ENCODE measurements at places on chromosomes 16 and 17.

GRCh38 chr16:77993111-77993985 lies 29.0 kb upstream of the CLEC3A start:
- DNase-seq, result no peak

DNA sequence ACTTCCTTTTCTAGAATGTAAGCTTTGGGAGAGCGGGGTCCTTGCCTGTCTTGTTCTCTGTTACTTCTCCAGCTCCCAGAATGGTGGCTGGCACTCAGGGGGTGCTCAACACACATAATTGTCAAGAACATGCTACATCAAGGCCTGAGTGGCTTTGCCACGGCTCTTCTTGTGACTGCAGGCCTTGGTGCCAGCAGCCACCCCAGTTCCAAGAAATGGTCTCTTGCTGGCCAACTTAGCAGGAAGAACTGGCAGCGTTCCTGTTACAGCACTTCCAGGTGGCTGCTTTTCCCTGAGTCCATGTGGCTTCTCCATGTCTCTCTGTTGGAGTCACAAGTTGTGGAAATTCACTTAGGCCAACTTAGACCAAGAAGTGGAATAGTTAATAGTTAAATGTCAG lies 36.1 kb downstream of the PRKCB start:
- DNase-seq, result no peak

- no peak for DNase-seq
Observed at GRCh38 chr17:32355649-32356377, 5.9 kb downstream of the ZNF207 start.

DNA sequence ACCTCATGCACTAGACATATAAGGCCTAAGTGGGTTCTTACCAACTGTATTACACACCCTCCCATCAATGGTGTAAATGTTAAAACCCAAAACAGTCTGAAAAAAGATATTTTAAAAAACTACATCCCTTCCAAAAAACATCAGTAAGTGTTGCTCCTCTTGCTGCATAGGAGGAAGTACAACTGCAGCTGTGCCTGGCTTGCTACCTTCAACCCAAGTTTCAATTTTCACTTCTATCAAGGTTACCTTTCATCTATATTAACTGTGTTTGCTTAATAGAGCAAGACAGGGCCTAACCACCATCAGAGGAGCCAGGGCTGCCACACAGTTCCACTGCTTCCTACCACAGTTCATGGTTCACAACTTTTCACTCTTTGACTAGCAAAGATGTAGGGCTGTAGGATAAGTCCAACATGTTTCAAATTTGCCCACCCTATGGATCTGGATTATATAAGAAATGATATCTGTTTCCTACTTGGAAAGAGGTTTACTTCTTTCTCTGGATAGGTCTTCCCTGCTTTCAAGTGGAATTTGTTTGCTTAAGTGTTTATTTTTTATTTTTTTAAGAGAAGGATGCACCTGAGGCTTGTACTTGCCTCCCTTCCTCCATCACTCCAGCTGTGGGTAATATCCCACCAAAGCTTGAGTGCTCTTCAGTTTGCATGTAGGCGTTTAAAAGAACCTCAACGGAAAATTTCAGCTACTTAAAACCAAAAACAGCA lies 56.7 kb downstream of the GRB7 start:
- peak; percentile 30 for DNase-seq

- DNase-seq, result no peak
Observed at GRCh38 chr17:2709183-2709661, 2.3 kb downstream of the CLUH start.

DNA sequence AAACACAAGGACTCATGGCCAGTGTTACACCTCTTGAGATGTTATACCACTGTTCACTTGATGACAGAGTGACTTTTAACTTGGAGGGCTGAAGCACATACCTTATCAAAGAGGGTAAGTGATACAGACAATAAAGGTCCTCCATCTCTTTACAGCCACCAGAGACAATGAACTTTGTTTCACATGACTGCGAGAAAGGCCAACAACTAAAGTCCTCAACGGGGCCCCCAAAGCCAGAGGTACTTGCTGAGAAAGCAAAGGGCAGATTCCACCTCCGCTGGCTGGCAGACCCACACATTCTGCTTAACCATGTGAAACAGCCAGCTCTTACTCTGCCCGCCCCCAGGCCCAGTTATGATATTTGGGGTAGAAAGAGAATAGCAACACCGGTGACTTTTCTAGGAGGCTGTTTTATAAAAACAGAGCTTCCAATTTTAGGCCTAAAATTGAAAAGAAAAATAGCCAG lies 21.4 kb downstream of the DCUN1D3 start:
- peak; percentile 14 for DNase-seq

- DNase-seq, result no peak
Observed at GRCh38 chr17:42684929-42685556, 2.7 kb downstream of the CNTNAP1 start.
